ENCODE measurements at places on chromosomes 1 and 21.

GRCh38 chr1:233561708-233562426 is 52.0 kb upstream of the KCNK1 start:
- no peak for DNase-seq

DNA sequence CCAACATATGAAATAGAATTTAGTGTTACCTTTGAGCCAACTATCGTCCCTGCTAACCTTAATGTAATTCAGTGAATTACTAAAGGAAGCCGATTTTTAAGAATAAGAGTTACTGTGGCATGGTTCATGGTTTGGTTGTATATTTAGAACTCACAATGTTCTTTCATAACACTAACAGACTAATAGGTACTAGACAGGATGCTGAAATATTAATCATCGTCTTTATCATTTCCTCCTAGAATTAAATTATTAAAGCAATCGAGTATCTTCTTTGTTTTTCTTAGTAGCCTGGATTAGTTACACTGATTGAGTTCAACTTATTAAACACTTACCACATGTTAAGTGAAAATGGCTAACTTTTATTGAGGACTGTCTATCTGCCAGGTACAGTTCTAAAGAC is 47.7 kb downstream of the TARBP1 start:
- DNase-seq, result no peak

GRCh38 chr1:39061951-39062350 is 35.8 kb downstream of the NDUFS5 start:
- no peak for DNase-seq

DNA sequence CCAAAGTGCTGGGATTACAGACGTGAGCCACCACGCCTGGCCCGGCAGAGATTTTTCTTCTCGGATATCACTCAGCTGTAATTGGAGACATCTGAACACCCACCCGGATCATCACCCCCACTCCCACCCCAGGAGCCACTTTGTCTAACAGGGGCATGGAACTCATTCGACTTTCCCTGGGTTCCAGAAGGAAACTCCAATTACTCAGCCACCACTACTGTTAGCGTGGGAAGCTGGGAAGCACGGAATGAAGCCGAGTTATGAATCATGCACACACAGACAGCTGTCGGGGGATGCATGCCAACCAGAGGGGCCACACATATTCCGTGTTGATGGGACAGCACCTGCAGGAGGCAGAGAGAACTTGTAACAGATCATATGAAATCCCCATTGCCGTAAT is 85.2 kb downstream of the HLCS start:
- DNase-seq, result no peak
